Activated CD4-positive, CD25-positive, alpha-beta regulatory T cell treated with anti-CD3 and anti-CD28 coated beads, Interleukin-2, amount 50 U/mL, for 72 hours (primary cell): ENCODE measurements at places on chromosomes 16 and 17.
A peak's percentile ranks its signal among the peaks of the same experiment; 100 is the strongest.

DNA sequence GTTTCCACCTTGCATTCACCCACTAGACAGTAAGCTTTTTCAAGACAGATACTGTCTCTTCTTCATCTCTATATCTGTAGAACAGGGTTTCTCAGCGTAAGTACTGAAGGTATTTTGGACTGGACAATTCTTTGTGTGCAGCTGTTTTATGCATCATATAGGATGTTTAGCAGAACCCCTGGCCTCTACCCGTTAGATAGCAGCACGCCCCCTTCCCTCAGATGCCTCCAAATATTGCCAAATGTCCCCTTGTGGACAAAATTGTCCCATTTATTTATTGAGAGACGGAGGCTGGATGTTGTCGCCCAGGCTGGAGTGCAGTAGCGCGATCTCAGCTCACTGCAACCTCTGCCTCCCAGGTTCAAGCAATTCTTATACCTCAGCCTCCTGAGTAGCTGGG is 263.3 kb upstream of the TBX2 start:
- DNase-seq, result no peak

GRCh38 chr17:51402899-51403298 is 142.6 kb downstream of the UTP18 start:
- DNase-seq, result no peak

- no peak for DNase-seq
These were observed 166.0 kb upstream of the GSE1 start for GRCh38 chr16:85446951-85447692.

GRCh38 chr17:79473111-79473875 is 137.6 kb downstream of the RBFOX3 start:
- no peak for DNase-seq

GRCh38 chr17:55086635-55087058 is 118.1 kb downstream of the STXBP4 start:
- DNase-seq, result no peak

DNA sequence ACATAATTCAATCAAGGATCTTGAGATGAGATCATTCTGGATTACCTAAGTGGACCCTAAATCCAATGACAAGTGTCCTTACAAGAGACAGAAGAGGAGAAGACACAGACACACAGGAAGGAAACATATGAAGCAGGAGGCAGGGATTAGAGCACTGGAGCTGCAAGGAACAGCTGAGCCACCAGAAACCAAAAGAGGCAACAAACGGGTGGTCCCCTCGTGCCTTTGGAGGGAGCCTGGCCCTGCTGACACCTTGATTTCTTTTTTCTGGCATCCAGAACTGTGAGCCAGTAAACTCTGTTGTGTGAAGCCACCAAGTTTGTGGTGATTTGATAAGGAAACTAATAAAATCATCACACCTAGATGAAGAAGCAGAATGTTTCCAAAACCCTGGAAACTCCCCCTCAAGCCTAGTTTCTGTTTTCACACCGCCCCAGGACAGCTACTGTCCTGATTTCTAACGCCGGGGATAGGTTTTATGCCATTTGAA is 115.2 kb downstream of the PITPNC1 start:
- DNase-seq, result no peak

GRCh38 chr17:15404106-15405057 is 63.0 kb upstream of the TEKT3 start:
- DNase-seq, result no peak

- DNase-seq, result no peak
These were observed 21.9 kb downstream of the UNC13D start for GRCh38 chr17:75822119-75822799.

DNA sequence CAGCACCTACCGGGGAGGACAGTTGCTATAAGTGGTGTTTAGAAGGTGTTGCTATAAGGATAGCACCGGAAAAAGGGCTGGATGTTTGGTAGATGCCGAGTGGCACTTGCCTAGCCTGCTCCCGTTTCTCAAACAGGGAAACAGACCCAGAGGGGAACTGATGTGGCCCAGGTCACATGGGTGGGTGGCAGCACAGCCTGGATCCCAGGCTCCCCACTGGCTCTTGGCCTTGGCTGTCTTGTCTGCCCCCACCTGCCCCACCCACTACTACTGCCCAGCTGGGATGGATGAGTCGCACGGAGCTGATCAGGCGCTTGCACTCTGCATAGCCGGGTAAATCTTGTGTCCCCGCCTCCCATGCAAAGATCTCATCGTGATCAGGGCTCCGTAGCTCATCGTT is 7.2 kb downstream of the SMTNL2 start:
- DNase-seq, result no peak

DNA sequence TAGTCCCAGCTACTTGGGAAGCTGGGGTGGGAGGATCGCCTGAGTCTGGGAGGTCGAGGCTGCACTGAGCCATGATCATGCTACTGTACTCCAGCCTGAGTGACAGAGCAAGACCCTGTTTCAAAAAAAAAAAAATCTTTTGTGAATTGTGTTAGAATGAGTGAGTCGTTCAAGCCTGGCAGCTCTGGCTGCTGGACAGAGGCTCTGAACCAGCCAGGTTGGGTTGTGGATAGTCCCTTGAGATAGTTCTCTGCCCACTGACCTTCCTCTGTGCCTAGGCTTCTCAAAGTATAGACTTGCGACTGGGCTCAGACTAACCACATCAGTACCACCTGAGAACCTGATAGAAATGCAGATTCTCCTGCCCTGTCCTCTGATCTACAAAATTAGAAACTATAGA is 2.2 kb upstream of the KSR1 start:
- no peak for DNase-seq

DNA sequence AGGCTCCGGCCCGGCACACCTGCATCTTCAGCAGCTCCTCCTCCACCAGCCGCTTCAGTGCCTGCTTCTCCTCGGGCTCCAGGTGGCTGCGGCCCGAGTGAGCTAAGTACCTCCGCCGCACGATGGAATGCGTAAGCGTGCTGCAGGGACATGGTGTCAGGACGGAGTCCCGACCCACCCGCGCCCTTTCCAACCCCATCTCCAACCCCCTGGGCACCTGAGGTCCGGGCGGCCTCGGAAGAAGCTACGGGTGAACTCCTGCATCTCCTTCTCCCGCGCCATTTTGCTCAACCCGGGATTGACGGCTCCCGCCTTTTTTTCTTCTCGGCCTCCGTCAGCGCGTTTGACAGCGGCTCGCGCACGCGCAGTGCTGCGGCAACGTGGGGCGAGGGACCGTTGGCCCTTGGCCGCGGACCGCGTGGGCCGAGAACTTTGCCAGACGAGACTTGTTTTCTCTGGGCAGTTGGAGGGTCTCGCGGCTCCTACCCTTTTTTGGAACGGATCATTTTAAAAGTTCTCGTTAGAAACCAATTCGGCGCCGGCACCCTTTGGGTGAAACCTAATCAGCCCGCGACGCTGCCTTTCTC is at the start of gene HIRIP3:
Gene HIRIP3 (minus strand): TSS at position 294 of the 587 bp plus-strand sequence. CDS start 12 bp downstream, at position 282.
- DNase-seq, result peak; percentile 88
